ENCODE measurements at places on chromosomes 1 and 21.

DNA sequence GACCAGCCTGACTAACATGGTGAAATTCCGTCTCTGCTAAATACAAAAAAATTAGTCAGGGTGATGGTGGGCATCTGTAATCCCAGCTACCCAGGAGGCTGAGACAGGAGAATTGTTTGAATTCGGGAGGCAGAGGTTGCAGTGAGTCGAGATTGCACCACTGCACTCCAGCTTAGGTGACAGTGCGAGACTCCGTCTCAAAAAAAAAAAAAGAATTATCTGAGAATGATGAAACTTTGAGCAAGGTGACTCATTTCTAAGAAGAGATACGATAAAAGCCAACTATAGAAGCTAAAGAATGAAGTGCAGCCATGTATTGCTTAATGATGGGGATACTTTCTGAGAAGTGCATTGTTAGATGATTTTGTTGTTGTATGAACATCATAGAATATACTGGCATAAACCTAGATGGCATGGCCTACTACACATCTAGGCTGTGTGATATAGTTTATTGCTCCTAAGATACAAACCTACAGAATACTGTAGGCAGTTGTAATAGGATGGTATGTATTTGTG, 64.7 kb downstream of the SNRPE start:
- DNase-seq: no peak

- no peak for DNase-seq
These were observed 573.3 kb upstream of the PBX1 start for GRCh38 chr1:163985700-163986099.

DNA sequence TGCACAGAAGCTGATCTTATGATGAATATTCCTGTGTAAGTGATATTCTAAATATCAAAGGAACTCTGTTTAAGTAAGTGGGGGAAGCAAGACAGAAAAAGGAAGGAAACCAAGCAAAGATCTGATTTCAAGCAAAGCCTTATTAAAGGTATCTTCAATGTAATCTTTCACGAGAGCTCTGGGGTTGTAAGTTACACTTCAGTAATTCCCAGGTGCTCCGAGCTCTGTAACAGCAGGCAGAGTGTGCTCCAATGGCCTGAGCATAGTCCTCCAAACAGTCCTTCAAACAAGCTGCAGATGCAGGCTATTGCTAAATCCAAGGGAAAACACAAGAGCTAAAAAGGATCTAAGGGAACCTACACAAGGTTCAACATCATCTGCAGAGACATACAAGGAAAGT, 949.7 kb upstream of the TMPRSS15 start:
- DNase-seq: no peak

DNA sequence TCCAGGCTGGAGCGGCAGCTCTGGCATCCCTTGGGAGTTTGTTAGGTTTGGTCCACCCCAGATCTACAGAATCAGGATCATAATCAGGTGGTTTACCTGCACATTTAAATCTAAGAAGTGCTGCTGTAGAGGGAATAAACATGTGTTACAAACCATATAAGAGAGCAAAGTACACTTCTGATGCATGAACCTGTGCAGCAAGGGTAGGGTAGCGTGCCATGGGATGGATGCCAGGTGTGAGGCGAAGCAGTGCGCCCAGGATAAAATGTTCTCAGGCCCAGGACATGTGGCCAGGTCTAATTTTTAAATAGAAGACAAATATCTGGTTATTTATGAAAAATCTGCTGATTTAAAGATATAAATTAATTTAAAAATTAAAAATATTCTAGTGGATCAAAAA, 308.8 kb upstream of the USP24 start:
- DNase-seq: no peak

DNA sequence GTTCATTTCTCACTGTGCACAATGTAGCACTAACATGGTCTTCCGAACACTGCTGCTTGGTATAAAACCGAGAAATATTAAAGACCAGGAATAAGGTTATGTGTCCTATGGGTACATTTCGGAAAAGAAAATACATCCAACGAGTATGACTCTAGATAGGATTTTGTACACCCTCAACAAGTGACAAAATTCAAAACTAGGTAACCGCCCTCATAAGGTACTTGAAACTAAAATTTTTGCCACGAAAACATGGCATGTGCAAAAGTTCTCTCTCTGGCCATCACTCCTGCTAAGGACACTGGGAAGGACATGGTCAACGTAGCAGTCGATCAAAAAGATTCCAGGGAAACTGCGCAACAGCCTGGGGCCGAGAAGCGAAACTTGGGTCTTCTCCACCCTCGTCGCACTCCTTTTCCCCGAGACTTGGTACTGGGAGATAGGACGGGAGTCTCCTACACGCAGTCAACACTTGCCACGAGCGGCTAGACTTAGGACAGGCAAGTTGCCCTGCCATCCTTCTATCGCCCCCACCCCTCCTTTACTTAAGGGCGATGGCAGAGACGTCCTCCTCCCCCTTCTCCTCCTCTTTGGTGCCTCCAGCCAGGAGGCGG, 338 bp upstream of the TOR1AIP1 start:
- DNase-seq: no peak

GRCh38 chr1:60765204-60765603, 317.2 kb upstream of the NFIA start:
- DNase-seq: no peak

- DNase-seq: no peak
These were observed 13.2 kb downstream of the RHOU start for GRCh38 chr1:228748431-228748830.

DNA sequence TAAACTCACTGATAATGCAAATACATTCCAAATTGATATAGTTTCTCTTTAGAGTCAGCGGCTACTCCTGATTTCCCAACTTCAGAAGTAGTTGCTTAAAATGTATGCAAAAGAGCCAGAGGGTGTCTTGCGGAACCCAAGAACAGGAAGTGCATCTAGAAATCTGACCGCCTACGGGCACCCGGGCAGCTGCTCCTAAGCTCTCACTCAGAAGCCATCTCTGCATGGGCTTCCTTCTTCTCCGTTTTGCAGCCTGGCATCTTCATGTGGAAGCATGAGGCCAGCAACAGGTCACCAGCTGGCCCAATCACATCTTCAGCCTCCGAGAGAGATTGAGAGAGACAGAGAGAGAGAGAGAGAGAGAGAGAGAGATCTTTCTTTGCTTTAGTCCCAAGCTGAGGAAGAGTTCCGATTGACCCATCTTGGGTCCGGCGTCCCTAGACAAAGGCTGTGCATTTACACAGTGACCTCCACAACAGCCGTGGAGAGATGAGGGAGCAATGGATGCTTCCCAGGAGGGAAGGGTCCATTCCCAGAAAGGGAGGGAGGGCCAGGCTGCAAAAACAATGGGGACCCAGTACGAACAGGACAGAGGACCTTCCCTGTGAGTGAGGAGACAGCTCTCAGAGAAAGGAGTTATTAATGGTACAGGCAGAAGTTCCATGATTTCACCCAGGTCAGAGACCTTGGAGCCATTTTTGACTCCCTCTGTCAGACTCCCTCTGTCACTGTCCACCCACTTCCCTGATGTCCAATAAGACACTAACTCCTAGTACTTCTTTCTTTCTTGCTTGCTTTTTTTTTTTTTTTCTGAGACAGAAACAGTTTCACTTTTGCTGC, 28.2 kb upstream of the SLC30A1 start:
- DNase-seq: no peak

DNA sequence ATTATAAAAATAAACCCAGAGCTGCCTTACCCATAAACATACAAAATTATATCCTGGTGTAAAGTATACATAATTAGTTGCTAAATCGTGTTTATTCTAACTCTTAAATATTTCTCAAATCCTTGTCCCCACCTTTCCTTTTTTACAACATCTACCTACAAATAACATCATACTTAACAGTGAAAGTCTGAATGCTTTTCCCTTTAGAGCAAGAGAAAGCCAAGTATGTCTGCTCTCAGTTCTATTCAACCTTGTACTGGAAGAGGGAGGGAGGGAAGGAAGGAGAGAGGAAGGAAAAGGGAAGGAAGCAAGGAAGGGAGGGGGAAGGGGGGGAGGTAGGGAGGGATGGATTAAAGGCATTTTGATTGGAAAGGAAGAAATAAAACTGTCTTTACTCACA, 14.6 kb downstream of the DOCK7 start:
- no peak for DNase-seq

DNA sequence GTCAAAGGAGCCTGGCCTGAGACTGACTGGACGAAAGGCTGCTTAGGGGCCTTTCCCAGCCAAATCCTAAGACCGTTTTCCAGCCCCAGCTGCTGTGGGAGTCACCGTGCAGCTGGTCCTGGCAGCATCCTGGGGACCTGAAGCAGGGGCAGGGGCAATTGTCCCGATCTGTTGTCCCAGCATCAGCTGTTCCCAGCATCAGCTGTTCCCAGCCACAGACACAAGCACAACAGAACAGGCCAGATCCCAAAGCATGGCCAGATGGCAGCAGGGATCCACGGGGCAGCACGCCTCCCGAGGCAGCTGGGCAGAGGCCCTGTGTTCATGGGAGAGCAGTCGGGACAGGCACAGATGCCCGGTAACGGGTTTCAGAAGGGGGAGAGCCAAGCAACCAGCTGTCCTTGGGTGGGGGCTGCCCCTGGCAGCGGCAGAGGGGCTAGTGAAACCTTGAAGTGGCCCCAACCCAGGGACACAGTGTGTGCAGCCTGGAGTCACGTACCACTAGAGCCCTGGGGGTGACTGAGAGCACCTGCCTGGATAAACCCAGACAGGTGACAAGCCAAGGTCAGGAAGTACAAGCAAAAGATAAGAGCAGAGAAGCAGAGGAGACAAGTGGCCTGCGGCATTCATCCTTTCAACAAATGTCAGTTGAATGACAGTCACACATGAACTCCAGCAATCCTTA, 13.3 kb downstream of the CELA2B start:
- DNase-seq: no peak

DNA sequence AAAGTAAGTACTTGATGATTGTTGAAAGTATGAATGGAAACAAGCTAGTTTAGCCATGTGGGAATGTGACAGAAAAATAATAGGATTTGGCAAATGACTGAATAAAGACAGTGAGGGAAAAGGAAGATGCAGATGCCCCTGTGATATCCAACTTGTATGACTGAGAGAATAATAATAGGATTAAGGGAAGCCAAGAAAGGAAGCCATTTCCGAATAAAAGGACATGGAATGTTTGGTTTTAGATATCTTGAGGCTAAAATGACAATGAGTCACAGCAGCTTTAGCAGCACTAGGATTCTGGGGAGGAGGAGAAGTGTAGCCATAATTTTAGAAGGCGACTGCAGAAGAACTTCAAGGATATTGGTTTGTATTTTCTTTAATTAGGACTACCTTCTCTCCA, 109.2 kb downstream of the TTLL7 start:
- DNase-seq: no peak

DNA sequence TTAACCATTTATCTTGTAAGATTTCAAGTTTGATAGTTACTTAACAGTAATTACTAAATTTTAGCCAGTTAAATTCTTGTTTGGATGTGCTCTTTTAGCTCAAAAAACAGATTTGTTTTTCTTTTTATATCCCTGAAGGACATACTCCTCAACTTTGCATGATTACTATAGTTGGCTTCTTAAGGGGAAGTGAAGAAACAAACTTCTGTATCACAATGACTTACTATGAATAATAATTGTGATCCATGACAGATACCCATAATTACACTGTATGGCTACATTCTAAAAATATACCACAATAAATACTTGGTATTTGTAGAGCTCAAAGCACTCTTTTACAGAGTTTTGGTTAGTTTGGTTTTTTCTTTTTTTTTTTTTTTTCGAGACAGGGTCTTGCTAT, 55.8 kb downstream of the IARS2 start:
- no peak for DNase-seq

DNA sequence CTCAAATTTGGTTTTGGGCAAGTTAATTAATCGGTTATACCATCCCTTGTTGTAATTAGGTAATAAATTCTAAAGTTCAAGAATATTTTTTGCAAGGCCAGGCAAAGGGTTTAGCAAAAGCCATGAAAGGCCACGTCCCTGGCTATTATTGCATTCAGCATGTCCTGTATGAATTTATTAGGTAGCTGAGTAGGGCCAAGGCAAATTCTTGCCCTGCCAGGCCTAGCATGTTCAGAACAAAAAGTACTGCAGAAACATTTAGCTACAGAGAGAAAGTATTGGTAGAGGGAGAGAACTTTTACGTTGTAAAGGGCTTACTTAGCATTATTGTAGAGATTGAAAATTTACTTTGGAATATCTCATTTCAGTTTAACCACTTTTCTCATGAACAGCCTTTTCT, 94.4 kb downstream of the PATJ start:
- no peak for DNase-seq

DNA sequence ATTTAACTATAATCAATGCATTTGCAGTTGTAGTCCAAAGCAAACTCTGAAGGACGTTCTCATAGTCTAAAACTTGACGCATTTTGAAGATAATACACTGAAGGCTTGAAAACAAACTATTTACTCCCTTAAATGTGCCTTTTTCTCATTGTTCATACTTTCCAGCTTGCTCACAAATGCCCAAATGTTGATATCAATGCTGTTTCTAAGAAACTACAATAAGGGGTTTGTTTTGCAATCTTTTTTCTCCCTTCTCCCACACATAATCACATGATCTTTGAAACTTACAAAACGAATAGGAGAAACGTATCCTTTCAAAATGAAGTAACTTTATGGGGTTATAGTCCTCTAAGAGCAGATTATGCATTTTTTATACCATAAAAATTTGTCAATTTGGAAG, 508.7 kb downstream of the DPYD start:
- no peak for DNase-seq

DNA sequence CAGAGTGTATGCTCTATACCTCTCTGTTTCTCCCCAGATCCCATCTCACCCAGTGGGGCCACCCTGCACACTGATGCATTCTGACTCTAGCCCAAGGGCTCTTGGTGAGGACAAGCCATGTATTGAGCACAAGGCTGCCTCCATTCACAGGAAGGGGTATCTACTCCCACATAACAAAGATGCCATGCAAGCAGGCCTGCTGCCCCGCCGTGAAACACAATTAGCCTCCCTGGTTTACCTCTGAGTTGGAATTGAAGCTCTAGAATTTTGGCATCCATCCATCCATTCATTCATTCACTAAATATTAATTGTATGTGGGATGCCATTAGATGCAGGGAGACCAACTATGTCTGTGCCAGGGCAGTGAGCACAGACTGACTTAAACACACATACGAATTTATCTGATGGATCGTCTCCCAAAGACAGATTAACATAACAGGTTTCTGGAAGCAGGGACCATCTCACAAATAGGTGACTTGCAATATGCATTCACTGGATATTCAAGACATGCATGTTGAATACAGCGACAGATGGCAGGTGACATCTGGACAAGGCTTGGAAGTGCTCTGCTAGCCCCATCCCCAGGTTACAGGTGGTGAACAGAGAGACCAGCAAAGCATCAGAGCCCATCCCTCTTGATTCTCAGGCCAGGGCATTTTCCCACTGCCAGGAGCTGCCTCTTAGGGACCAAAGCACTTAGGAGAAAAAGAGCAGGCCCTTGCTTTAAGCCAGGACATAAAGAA, 34.3 kb downstream of the TRABD2B start:
- DNase-seq: no peak
